ENCODE measurements at places on chromosomes 11 and 22.
A peak's percentile ranks its signal among the peaks of the same experiment; 100 is the strongest.

DNA sequence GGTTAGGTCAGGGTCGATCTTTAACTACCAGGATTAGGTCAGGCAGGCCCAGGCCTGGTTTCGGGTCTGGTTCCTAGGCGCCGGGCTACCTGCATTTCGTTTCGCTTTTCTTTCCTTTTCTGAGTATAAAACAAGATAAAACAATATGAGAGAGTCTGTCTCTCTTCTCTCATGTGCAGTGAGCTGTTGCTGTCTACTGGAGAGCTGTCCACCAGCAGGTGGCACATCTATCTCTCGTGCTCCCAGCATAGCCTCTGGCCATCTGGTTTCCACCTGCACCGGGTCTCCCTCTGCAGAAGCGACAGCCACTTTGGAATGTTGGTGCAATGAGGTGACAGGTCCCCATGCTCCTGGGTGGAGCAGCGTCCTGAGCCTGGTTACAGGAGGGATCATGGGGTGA is 27.6 kb downstream of the RIBC2 start:
- DNase-seq = peak; percentile 74

GRCh38 chr11:36588099-36588498 is 6.2 kb upstream of the IFTAP start:
- no peak for DNase-seq

DNA sequence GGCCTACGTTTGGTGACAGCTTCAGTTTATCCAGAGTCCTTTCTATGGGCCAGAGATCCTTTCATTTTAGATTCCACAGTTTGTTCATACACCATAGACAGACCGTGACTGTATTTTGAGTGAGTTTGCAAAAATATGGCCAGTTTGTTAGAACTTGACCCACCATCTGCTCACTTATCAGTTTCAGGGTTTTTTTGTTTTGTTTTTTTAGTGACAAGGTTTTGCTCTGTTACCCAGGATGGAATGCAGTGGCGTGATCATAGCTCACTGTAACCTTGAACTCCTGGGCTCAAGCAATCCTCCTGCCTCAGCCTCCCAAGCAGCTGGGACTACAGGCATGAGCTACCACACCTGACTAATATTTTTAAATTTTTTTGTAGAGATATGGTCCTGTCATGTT is 9.1 kb upstream of the CKAP5 start:
- DNase-seq = peak; percentile 24

- DNase-seq = no peak
These were observed 58.9 kb upstream of the PPARA start for GRCh38 chr22:46091277-46091977.

DNA sequence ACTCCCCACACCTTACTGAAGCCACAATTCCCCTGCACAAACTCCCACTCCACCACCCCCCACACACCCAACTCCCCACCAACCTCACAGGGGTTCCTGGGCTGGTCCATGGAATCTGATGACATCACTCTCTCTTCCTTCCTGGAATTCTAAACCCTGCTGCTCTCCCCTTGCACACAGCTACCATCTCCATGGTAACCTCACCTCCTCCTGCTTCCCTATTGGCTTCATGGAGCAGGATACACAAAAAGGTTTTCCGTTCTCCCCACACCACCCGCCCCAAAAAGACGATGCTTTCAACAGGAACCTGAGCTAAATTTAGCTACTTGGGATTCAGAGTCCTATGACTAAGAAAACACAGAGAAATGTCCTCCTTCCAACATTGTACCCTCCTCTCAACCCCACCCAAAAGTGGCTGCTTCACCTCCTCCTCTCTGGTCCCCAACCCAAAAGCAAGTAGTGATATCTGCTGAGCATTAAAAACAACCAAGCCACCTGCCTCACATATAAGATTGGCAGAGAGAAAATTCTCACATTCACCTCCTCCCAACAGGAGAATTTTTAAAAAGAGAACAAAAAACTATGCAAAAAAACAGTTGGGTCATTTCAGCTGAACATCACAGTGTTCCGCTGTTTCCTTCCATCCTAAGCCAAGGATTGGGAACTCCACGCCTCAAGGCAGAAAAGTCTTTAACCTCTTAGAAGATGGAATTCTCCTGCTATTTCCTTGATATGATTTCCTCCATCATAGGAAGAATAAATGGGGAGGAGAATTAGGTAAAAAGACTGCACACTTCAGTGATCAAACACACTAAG is 66.9 kb downstream of the RBFOX2 start:
- DNase-seq = peak; percentile 92

DNA sequence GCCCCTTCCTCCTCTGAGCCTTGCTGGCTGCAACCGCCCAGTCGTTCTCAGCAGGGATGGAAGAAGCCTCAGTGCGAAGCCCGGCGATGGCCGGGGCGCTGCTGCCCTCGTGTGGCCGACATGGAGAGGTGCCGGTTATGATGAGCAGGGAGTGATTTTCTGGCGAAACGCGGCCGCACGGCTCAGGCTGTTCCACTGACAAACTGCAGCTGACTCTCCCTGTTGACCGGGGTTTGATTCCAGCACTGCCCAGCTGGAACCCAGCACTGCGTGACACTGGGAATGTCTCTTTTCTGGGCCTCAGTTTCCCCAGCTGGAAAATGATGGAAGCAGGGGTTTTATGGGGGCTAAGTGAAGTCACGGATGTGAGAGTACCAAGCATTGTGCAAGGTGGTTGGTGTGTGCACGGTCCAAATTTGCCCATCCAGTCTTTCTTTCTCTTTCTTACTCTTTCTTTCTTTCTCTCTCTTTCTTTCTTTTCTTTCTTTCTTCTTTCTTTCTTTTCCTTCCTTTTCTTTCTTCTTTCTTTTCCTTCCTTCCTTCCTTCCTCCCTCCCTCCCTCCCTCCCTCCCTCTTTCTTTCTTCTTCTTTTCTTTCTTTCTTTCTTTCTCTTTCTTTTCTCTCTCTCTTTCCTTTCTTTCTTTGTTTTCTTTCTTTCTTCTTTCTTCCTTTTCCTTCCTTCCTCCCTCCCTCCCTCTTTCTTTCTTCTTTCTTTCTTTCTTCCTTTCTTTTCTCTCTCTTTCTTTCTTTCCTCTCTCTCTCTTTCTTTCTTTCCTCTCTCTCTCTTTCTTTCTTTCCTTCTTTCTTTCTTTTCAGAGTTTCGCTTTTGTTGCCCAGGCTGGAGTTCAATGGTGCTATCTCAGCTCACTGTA is 25.8 kb upstream of the MPPED1 start:
- peak; percentile 78 for DNase-seq

DNA sequence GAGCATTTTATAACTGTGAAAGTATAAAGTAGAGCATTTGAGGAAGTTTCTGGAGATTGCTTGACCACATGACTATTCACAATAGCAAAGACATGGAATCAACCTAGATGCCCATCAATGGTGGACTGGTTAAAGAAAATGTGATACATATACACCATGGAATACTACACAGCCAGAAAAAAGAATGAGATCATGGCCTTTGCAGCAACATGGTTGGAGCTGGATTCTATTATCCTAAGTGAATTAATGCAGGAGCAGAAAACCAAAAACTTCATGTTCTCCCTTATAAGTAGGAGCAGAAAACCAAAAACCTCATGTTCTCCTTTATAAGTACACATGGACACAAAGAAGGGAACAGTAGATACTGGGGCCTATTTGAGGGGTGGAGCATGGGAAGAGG is 30.3 kb downstream of the UVRAG start:
- DNase-seq = no peak

- no peak for DNase-seq
These were observed 17.4 kb downstream of the KCTD21 start for GRCh38 chr11:78170874-78171549.

DNA sequence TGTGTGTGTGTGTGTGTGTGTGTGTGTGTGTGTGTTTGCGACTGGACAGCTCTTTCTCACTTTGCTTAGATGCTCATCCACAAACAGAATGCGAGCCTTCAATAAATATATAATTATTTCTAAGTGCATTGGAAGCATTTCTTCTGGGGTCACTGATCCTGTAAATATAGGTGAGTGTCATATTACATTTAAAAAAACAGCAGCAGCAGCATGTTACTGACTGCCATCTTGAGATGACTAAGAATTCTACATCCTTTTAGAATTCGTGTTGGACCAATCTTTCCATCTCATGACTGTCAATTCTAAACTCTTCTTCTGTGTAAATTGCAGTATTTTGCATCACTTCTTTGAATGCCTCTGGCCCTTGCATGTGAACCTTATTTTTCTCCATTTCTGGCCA is 238.0 kb upstream of the DDI1 start:
- DNase-seq = no peak

DNA sequence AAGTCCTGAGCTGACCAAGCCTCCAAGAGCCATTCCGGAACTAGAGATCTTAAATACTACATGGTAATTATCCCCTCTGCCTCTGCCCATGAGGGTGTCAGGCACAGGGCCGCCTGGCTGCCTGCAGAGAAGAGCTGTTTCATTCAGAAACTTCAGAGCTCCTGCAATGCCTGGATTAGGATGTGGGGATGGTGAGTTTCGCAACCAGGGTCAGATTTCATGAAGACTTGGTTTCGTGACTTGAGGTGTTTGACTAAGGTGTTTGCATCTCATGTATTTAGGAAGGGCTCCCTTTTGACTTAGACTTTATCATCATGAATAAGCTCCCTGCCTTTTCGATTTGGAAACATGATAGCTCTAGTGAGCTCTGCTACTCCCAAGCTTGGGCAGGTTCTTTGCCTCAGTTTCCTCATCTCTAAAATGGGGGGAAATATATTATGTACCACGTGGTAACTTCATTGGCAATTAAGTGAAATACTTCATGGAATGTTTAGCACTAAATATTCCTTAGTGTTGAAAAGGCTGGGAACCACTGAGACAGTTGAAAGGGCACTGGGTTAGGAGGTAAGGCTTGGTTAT is 9.1 kb downstream of the TIMP3 start:
- no peak for DNase-seq

DNA sequence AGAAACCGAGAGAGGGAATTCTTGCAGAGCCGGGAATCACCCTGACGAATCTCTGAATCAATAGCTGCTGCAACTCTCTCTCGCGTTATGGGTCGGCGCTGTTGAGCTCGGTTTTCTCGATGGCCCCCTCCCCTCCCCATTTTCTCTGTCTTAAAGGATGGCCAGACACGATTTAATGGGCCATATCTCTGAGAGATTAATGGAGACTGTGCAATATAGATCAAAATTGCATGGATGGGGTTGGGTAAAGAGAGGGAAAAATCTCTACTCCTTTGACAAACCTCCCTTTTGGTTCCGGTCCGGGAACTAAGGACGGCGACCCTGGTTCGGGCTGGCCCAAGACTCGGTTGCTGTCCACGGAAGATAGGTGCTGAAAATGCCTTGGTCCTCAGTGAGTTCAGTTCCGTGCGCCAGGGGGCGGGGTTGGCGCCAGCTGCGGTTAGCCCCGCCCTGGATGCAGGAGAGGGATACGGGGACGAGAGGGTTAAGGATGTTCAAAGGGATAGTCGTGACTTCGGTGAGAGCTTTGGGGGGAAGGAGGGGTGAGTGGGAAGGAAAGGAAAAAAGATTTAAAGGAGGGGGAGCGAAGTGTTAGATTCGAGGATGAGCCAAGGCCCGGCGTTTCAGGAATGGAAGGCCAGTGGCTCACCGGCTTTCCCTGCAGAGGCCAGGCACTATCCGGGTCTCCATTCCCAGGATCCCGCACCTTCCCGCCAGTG is 103.6 kb upstream of the HSD17B12 start:
- peak; percentile 62 for DNase-seq

- peak; percentile 53 for DNase-seq
These were observed 689 bp downstream of the PDHX start for GRCh38 chr11:34916843-34917770.

DNA sequence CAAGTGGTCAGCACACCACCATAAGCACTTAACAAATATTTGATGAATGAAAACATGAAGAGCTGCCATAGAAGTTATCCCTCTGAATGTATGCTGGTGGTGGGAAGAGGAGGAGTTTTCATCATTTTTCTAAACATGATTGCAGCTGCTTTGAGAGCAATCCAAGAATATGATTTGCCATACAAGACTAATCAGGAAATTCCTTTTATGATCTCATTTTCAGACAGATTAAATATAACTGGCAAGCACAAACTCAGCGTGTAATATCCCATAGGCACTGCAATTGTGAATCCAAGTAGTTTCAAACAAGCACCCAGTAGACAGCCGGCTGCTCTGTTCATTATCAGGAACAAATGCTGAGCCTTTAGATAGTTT is 505.7 kb upstream of the LUZP2 start:
- peak; percentile 66 for DNase-seq

DNA sequence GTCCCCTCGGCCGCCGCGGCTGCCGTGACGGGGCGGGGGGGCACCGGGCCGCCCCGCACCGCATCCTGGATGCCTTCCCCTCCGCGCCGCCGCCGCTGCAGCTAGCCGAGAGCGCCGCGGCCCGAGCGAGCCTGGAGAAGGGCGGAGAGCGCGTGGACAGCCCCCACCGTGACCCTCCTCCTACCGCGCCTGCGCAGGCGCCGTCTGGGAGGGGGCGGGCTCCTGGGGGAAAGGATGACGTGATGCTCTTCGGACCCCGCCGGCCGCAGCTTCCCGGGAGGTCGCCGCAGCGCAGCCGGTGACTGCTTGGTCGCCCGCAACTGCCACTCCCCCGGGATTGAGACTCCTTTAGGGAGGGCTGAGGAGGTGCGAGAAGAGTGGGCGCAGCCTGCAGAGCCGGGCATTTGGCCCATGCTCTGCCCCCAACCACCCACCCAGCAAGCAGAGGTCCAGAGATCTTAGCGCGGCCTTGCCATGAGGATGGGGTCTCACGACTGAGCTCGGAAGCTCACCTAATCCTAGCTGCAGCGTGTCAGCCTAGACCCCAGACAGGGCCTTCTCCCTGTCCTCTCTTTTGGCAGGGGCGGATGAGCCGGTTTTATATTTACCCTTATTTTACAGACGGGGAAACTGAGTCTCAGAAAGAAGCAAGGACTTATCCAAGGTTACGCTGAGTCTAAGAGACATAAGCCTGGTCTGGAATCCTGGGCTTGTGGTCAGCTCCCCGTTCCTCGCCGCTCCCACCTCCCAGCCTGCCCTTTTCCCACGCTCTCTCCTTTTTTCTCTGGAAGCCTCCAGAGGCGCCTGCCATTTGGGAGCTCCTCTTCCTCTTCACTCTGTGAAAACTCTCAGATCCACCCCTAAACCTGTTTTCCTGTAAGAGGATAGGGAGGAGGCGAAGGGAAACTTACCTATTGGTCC is at the start of gene DENND5A:
Gene DENND5A, minus strand, starts transcription at position 140 of the 921 bp plus-strand sequence. CDS start 281 bp downstream, outside the sequence.
- DNase-seq = peak; percentile 83

DNA sequence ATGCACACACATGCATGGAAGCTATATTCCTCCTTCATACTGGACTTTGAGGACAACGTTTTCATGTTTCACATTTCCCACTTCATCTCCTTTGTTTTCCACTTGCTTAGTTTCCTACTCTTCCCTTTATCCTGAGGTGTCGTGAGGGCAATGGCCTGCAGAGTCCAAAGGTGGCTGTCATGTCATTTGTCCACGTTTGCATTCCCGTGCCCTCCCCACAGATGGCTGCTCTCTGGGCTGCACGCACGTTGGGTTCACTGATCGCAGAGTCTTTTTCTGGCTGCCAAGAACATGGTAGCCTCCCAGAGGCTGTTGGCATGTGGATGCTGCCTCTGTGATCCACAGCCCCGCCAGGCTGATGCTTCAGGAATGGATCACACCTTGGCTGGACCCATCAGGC is 256.0 kb downstream of the ST3GAL4 start:
- DNase-seq = no peak
